ENCODE measurements at places on chromosomes 1 and 21.

DNA sequence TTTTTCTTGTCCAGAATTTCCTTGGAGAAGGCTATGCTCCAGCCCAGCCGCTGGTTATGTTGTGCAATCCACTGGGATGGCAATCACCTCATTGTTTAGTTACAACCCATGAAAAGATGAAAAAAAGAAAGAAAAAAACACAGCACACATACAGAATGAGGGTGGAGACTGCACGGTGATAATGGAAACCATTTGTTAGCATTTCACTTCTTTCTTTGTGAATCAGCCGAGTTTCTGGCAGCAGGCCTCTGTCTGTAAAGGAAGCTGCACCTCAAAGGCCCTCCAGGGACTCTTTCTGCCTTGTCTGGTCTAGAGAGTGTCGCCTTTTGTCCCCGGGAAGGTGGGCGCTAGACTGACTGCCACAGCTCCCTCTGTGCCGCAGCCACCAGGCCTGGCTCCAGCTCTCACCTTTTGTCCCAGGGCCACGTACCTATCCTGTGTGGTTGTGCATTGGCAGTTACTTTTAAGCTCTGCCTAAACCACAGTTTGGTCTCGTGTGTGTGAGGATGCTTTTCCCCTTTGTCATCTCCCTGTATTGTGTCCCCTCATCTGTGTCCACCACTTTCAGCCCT, 35.6 kb downstream of the NGF start:
- DNase-seq = peak; percentile 38

DNA sequence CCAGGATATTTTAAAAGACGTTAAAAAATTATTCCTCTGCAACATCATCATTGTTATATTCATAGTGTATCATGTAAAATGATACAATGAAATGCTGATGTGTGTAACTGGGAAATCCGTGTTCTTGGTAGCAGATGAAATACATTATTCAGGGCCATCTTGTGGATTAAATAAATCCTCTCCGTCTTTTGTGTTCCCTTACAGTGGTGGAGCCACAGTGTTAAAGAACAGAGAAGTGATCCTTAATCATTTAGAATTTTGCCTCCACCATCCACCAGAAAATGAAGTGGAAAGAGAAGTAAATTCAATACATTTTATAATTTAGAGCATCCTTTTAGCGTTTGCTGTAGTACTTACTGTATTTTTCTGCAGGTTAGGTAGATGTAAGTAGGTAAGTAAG, 1.3 kb downstream of the DYRK3 start:
- DNase-seq = no peak

DNA sequence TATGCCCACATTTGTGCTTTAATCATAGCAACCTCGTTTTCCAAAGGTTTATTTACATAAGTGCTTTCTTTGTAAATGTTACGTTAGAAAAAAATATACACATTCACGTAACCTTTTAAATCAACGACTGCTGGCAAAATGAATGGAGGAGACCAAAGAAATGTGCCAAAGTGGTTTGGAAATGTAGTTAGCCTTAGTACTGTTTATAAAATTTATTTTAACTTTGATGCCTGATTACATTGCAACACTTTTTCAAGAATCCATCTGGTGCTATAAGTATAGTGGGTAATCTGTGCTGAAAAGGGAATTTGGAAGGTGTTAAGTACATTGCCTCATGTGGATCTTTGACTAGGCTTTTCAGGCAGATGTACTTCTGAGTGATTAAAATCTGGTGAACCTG, 108.9 kb downstream of the IFI44 start:
- no peak for DNase-seq

- no peak for DNase-seq
These were observed 7.1 kb upstream of the SHISA4 start for GRCh38 chr1:201881617-201882016.

DNA sequence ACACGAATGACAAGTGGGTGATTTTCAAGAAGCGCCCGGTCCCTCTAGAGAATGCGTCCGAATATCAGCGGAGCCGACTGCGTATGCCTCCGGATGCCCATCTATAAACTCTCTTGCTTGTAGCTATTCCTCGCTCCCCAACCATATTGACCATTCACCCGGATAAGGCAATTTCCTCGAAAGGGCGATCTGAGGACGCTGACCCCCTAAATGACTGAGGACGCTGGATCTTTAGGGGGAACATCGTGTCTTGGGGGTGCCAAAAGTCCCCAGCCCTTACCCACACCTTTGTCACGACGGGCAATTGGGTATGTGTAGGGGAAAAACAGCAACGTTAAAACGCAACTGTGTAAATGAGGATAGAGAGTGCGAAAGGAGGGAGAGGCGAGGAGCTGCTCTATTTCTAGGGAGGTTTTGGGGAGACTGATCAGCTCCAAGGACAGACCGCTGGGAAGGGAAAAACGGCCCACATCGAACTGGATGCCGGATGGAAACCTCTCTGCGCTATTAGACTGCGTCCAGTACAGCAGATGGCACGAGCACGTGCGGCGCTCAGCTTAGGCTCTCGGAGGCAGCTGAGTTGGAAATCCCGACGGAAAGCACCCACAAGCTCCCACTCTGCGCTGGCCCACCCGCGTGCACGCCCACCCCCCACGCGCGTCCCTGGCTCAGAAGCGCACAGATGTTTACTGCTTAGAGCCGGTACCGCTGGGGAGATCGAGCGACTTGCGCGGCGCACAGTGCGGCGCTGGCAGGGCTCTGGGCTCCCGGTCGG, 2.9 kb upstream of the PRRX1 start:
- no peak for DNase-seq

GRCh38 chr1:3393024-3393986, 61.2 kb upstream of the ARHGEF16 start:
- DNase-seq = no peak

- no peak for DNase-seq
These were observed 13.1 kb upstream of the EXO1 start for GRCh38 chr1:241834733-241835377.

GRCh38 chr1:89203166-89203565, 4.4 kb upstream of the GBP4 start:
- DNase-seq = no peak

DNA sequence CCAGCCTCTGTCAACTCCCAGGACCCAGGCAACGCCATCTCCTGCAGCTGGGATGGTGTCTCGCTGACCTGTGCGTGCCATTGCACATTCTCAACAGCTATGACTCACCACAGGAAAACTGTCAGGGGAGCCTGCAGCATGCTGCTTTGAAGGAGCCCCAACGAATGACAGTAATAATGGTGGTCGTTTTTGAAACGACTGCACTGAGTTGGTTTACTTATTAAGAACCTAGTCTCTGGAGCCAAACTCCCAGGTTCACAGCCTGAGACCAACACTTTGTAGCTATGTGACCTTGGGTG, 21.6 kb downstream of the TCEA3 start:
- no peak for DNase-seq

GRCh38 chr1:54887665-54888071, 673 bp upstream of the DHCR24 start:
- no peak for DNase-seq

DNA sequence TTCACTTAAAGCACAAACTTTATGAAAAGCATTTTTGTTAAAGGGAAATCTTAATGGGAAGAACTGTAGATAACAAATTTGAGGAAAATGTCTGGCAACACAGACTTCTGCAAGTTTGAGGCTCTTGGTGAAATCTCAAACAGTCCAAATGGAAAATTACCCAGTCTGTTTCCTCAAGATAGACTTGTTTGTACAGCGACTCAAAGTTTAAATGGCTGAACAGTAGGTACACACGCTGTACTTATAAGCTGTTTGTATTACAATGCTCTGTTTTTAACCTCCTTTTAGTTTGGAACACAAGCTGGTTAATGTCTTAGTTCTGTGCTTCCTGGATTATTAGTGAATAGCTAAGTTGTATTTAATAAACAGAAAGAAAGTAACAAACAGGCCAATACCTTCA, 217.1 kb downstream of the NFIA start:
- no peak for DNase-seq
